GM23248 (cell line): ENCODE measurements at places on chromosomes 4 and X.
A peak's percentile ranks its signal among the peaks of the same experiment; 100 is the strongest.

DNA sequence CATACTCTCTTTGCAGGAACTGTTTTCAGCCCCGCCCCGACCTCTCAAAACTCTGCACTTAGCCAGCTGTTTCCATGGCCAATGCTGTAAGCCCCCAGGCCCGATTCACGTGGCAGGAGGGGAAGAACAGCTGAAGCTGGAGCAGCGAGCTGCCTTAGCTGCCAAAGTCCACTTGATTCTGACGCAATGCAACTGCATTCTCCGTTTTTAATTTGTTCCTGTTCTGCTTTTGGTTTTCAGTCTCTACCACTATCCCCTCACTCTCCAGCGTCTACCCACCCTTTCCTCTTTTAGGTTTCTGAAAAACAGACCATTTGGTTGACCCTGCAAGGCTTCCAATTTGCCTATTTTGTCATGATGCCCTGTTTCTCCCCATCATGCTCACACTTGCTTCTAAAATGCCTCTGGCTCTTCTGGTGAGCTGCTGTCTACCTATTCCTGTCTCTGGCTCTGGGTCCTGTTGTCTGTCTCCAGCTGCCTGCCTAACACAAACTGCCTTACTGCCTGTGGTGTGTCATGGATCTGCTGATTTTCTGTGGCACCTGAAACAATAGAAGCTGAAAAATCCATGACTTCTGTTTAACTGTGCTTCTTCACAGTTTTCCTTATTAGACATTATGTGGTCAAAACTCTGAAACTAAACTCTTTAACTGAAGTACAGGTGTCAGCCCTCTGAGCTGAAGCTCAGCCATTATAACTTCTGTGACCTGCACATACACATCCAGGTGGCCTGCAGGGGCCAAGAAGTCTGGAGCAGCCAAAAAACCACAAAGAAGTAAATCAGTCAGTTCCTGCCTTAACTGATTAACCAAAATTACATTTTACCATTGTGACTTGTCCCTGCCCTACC lies 160.5 kb upstream of the AGTR2 start:
- no peak for DNase-seq

GRCh38 chr4:112225157-112225556 lies 6.4 kb upstream of the AP1AR start:
- no peak for DNase-seq

DNA sequence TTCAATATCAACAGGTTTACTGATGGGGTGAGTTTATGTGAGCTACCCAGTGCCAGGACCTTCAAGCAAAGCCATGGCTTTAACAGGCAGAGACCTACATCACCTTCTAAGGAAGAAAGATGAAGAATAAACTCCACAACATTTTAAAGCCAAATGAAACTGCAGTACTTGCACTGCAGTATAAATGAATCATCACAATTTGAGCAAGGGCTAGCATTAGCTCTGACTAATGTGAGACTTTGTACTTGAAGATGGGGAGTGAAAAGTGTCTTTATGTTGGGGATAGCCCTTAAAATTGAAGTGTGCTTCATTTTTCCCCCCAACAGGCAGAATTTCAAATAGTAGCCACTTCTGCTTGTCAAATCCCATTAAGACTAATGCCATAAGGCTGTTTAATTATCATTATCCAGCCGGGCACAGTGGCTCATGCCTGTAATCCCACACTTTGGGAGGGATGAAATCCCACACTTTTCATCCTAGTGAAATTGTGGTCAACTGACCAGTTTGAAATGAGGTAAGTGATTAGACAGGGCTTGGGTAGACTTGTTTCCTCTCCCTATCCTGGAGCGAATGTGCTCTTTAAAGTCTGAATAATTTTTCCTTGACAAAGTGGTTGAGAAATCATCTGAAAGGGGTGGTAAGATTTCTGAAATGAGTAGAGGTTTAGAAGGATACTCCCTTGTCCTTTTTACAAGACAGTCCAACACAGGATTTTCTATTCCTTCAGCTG lies 27.2 kb upstream of the GPR34 start:
- peak; percentile 61 for DNase-seq

GRCh38 chr4:168917138-168917779 lies 92.8 kb downstream of the CBR4 start:
- peak; percentile 71 for DNase-seq

DNA sequence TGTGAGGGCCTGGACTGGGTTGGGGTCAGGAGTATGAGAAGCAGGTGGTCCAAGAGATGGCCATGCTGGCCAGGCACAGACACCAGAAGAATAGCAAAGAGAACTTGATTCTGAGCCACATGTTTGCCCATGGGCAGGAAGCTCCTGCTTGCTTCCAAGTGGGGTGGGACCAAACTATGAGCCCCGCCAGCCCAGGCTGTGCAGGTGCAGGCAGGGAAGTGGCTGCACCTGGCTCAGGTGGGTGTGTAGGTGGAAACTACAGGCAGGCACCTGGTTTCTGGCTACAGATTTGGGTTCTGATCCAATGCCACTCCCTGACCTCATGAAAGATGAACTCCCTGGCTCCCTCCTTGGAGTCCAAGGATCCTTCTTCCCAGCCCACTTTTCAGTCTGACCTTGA lies 207.9 kb upstream of the KLF3 start:
- DNase-seq: no peak

DNA sequence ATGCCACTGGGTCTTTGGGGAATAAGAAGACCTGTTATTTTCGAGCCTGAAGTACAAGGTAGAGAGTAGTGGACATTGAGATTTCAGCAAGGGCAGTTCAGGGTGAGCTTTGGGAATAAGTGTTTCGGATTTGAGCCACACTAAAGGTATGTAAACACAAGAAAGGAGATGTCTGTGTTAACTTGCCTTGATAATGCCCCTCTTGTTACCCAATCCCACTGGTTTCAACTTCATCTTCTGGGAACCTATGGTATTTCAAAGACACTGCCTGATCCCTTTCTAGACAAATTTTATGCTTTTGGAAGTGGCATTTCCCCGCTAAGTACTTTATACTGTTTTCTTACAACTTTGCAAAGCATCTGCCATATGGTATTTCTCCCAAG lies 79.4 kb downstream of the SLC9A6 start:
- no peak for DNase-seq

GRCh38 chrX:96929036-96929435 lies 45.3 kb downstream of the RPA4 start:
- DNase-seq: no peak

- no peak for DNase-seq
These were observed 15.0 kb upstream of the OTUD4 start for GRCh38 chr4:145195167-145195952.

DNA sequence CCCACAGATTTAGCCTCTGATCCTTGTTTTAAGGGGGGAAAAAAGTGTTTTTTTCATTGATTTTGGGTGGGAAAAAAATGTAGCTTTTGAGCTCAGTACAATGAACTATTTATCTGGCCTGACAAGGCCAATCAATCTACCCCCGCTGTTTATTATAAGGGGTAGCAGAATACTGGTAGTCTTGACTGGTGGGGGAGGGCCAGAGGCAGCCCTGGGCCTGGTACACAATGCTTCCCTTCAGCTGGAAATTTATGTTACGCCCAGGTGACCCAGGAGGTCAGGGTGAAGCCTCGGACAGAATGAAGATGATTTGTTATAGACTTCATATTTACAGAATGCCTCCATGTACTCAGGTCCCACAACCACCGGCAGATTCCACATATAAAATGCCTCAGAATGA lies 143.2 kb downstream of the SH3KBP1 start:
- no peak for DNase-seq

DNA sequence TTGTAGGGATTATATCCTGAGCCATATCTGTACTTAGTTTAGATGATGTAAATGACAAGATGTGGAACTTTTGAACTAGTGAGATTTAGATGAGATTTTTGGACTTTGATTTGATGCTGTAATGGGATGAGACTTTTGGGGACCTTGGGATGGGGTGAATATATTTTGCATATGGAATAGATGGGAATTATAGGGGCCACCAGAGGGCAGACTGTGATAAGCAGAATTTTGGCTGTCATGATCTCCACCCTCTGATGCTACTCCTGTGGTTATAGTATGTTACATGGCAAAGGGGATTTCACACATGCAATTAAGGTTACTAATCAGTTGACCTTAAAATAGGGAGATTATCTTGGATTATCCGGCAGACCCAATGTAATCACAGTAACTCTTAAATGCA lies 214.0 kb upstream of the NHS start:
- DNase-seq: peak; percentile 8

GRCh38 chr4:42280327-42281095 lies 116.8 kb upstream of the SHISA3 start:
- DNase-seq: peak; percentile 63

- DNase-seq: no peak
These were observed 198.0 kb upstream of the MAMLD1 start for GRCh38 chrX:150164971-150165600.

DNA sequence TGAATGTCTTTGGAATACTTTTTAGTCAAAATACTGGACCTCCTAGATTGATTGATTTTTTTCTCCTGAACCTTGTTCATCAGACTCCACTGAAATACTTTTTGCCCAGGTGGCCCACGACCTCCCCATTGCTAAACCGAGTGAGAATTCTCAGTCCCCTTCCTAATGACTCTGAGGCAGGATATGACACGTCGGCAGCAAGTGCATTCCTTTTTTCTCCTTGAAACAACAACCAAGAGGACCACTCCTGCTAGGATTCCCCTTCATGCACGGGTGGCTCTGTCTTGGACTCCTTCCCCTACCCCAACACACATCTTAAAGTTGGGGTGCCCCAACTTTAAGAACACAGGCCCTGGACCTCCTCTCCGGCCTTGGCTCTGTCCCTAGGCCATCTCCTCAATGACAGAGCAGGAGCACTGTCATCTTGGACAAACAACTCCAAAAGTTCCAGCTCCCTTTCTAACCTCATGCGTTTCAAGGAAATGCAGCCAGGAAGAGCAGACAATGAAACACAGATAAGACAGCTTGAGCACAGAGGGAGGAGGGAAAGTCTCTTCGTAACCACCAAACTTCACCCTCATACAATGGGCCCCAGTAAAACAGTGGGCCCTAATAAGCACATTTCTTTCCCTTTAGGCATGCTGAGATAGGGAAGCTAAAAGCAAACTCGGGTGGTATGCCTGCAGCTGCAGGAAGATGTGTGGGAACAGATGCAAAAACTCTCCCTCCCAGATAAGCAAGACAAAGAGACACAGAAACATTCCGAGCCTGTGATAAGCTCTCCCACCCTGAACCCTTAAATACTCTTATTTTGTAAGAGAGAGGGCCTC lies 33.9 kb downstream of the ZBTB49 start:
- no peak for DNase-seq

DNA sequence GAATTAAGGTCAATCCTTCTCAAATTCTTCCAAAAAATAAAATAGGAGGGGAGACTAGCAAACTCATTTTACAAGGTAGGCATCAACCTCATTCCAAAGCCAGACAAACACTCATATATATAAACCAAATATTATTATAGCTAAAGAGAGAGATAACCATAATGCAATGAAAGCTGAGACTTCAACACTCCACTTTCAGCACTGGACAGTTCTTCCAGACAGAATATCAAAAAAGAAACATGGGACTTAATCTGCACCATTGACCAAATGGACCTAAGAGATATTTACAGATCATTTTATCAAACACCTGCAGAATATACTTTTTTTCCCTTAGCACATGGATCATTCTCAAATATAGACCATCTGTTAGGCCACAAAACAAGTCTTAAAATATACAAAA lies 15.5 kb upstream of the EDA2R start:
- DNase-seq: no peak

- no peak for DNase-seq
These were observed 174.1 kb upstream of the HS3ST1 start for GRCh38 chr4:11602606-11603340.

- DNase-seq: peak; percentile 39
These were observed 531 bp upstream of the GPRIN3 start for GRCh38 chr4:89308161-89308500.

- DNase-seq: no peak
These were observed 21.7 kb downstream of the LETM1 start for GRCh38 chr4:1834047-1834775.

GRCh38 chr4:157791236-157791635 lies 381.6 kb downstream of the GASK1B start:
- no peak for DNase-seq

DNA sequence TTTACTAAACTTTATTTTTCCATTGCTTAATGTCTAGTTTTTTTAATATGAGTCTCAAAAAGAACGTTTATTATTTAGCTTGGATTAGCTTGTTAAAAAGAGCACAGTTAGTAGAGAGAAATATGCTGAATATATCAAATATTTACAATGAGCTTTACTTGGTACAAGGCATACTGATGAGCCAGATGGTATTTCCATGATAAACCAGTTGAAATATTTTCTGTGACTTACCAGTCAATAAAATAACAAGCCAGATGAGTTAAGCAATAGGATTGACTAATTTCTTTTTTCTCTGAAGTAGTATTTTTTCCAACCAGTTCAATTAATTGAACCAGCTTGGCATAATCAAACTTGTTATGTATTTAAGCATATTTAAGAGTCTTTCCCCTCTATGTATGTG lies 134.1 kb downstream of the KLHL34 start:
- DNase-seq: peak; percentile 36

DNA sequence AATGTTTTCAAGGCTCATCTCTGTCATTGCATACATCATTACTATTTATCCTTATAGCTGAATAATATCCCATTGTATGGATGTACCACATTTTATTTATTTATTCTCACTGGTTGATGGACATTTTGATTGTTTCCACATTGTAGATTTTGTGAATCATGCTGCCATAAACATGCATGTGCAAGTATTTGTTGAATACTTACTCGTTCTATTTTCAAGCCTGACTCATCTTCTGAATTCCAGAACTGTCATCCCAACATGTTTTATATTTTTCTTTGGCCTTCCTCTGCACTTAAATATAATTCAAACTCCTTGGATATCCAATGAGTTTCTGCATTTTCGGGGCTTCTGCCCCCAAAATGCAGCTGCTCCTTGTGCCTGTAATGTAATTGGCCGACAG lies 77.6 kb downstream of the MXRA5 start:
- peak; percentile 75 for DNase-seq

GRCh38 chrX:31178064-31178768 lies 106.4 kb upstream of the FTHL17 start:
- no peak for DNase-seq

- no peak for DNase-seq
These were observed 1420.4 kb downstream of the RAPGEF2 start for GRCh38 chr4:160523231-160523630.

DNA sequence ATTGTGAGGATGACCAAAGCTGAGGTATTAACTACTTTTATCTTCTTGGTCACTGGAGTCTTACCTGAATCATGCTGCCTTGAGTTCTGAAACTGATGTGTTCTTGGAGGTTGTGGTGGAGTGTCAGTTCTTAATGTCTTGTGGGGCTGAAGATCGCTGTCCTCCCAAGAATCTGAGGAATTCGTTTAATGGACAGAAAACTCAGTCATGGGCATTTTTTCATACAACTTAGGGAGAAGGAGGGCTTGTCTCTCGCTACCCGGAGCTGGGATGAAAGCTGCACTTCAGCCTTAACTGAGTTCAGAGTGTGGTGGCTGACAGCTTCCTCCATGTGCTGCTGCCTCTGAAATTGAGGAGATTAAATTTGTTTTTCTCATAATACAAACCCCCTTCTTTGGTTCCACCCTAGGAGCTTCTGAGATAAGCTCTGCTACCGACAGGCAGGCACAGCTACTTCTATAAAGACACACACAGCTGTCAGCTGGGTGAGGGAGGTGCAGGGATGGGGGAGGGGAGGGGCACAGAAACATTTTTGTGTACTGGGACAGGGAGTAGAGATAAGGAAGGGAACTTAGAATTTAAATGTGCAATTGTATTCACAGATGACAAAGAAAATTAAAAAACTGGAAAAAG lies 30.8 kb downstream of the RBBP7 start:
- no peak for DNase-seq

- peak; percentile 70 for DNase-seq
These were observed 7.8 kb upstream of the AKAP14 start for GRCh38 chrX:119887721-119888425.
